ENCODE measurements at places on chromosomes 2 and 18.

DNA sequence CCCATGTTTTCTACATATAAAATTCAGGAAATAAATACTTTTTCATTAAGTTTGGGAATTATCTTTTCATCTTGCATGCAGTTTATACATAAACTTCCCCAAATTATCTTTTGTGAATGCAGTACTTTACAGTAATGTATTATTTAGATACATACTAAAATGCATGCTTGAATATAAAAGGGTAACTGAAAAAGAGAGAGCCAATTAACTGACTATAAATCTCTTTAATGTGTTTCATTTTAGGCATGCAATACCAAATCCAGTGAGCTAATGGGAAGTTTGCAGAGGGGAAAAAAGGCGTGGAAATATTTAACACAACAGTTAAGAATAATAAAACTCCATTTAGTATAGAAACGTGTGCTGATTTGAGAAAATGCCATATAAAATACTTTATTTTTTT, 39.2 kb downstream of the COL4A4 start:
- DNase-seq, result no peak

DNA sequence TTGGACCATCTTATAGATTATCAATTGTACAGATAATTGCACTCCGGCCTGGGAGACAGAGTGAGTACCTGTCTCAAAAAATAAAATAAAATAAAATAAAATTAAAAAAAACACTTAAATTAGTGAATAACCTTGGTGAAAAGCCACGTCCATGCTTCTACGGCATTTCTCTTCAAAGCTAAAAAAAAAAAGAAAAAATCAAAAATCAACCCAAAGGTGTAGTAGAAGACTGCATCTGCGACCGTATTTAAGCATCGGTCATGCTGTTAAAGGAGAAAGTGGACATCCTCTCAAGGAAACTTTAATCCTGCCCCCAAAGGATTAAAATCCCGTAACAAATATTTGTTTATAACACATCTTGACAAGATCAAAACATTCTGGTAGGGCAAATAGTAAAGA, 350 bp upstream of the RNF138 start:
- DNase-seq, result no peak

DNA sequence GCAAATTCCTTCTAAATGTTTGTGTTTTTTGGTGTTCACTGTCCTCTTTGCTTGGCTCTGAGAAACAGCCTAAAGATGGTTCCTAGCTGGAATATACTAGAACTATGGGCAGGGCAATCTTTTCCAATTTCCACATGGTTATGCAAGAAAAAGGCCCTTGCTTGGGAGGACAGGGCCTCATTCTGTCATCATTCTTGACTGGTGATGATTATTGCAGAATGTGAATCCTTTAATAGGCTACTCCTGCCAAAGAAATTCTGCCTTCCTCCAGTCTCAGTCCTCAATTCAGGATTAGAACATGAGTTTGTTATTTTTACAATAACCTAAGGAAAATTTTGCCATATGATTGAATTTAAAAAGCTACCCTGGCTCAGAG, 218.7 kb downstream of the HNMT start:
- no peak for DNase-seq

GRCh38 chr2:1997409-1997808, 253.1 kb upstream of the PXDN start:
- DNase-seq, result no peak

DNA sequence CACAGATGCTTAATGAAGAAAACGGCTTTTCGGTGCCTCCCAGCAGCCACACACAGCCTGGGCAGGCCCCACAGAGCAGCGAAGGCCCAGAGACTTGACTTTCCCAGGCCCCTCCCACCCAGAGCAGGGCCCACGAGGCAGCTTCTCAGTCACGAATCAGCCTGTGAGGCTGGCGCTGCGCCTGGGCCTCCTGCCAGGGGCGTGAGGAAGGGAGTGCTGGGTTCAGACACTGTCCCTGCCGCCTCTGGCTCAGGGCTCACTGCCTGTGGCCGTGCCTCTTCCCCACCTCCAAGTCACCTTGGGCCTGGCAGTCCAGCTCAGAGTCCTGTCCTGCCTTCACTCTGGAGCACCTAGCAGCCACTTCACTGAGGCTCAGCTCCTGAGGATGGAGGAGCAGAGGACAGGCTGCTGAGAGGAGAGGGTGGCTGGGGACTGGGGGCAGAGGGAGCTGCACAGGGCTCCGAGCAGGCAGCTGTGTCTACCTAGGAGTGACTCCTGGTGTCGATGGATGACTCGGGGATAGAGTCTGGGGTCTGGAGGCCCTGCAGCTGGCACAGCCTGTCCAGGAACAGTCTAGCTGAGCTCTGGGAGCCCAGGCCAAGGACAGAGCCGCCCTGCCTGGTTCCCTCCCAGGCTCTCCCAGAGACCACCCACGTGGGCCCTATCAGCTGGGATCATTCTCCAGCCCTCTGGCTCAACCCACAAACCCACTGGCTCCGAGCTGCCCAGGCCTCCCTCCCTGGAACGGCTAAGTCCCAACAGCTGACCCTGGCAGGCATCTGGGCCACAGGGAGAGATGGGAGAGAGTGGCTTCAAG, 36.4 kb upstream of the FOSL2 start:
- DNase-seq, result no peak
